ENCODE measurements at places on chromosomes 3 and 15.

DNA sequence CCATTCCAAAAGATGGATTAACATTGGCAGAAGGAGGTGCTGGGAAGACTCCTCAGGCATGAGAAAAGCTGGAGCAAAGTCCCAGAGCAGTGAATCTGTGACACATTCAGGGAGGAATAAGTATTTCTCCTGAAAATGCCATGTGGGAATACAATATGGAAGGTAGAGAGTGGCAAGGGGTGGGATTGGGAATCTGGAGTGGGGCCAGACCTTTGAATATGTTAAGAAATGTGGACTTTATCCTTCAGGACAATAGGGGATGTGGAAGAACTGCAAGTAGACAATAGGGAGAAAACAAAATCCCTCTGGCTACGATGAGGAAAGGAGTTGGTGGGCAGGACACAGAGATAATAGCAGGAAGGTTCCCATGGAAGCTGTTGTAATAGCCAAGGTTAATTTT, 305.6 kb upstream of the TGFBR2 start:
- no peak for DNase-seq

GRCh38 chr3:8458711-8459110, 42.9 kb upstream of the LMCD1 start:
- peak; percentile 84 for DNase-seq

- no peak for DNase-seq
These were observed 33.3 kb downstream of the EDEM1 start for GRCh38 chr3:5220667-5221431.

DNA sequence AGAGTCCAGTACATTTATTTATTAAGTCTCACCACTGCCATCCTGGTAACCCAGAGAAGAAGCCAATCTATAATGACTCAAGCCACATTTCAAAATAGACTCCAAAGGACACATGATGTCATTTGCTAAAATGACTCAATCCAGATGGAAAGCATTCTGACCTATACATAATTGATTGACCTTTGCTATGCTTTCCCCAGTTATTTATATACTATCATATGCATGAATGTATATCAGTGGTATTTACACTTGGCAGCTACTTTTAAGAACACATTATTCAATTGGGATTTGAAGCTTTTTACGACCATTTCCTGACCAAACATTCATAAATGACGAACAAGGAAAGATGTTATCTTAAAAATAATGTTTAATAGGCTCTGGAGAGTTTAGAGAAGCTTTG, 297.2 kb downstream of the FHIT start:
- no peak for DNase-seq

GRCh38 chr3:84836961-84837360, 121.8 kb upstream of the CADM2 start:
- DNase-seq, result no peak

DNA sequence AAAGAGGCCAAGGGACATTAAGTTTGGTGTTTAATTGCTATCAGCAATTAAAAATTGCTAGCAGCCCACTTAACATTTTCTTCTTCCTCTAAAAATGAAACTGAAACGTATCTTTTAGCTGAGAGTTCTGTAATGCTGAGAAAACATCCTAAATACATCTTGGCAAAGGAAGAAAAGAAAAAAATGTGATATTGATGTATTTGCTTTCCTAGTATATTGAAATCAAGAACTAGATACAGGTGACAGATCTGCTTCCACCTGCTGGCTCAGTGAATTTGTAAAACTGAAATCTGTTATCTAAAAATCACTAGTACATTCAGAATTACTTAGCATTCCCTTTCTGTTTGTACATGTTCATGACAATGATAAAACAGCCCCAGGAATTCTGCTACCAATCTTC, 283.2 kb downstream of the ZBTB20 start:
- no peak for DNase-seq
